ENCODE measurements at places on chromosomes 3 and 15. TPM values are rescaled to one million over a fixed set of nuclear protein-coding genes. Genes with fewer than 3 reads are reported as not detected.
A peak's percentile ranks its signal among the peaks of the same experiment; 100 is the strongest.

GRCh38 chr3:159781867-159782266, 206.8 kb upstream of the IL12A start:
- no peak for DNase-seq

Gene MFN1
- 62.6 TPM for total RNA-seq

- DNase-seq: no peak
Observed at GRCh38 chr3:59797533-59797932, 747.7 kb upstream of the CFAP20DC start.

DNA sequence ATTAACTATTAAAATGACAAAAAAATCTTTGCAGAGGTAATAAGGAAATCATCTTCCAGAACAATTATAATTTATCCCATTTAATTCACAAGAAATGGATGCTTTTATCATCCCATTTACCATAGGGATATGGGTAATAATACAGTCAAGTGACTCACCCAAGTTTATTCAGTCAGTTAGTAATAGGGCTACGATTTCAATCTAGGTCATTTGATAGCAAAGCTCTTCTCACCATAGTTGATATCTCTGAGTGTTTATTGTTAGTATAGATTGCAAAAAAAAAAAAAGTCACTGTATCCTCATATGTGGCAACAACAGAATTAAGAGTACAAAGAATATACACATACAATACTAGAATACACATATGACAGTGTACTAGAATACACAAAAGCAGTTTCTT, 797.1 kb downstream of the ROBO1 start:
- DNase-seq: no peak

Gene SPINK8
- not detected for total RNA-seq

DNA sequence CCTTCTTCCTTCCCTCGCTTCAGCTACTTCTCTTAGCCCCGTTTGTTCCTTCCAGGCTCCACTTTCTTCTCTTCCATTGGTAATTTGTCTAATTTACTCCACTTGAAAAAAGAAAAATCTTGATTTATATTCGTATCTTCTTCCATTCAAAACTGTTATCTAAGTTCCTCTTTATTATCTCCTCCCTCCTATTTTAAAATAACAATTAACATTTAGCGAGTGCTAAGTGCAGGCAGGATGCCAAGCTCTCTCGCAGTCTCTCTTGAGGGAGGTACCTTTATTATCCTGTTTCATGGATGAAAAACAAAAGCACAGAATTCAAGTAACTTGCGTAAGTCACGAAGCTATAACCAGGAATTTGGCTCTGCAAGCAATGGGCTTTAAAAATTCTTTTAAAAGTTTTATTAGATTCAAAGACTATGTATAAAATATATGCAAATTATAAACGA, 418.9 kb upstream of the NAALADL2 start:
- DNase-seq: no peak

DNA sequence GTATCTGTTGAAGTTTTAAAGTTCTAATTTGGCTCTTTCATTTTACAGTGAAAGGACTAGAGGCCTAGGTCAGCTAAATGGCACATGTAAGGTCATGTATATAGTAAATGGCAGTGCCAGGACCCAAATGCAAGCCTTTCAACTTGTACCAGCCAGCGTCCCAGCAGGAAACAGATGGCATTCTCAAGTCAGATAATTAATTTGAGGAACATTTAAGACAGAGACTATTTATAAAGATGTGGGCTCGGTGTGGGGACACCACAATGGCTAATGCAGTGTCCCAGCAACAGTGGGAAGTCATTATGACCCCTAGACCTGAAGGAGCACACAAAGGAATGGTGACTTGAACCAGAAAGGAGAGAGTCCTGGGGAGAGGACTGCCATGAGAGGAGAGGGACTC, 6.1 kb downstream of the MINDY4B start:
- DNase-seq: no peak

DNA sequence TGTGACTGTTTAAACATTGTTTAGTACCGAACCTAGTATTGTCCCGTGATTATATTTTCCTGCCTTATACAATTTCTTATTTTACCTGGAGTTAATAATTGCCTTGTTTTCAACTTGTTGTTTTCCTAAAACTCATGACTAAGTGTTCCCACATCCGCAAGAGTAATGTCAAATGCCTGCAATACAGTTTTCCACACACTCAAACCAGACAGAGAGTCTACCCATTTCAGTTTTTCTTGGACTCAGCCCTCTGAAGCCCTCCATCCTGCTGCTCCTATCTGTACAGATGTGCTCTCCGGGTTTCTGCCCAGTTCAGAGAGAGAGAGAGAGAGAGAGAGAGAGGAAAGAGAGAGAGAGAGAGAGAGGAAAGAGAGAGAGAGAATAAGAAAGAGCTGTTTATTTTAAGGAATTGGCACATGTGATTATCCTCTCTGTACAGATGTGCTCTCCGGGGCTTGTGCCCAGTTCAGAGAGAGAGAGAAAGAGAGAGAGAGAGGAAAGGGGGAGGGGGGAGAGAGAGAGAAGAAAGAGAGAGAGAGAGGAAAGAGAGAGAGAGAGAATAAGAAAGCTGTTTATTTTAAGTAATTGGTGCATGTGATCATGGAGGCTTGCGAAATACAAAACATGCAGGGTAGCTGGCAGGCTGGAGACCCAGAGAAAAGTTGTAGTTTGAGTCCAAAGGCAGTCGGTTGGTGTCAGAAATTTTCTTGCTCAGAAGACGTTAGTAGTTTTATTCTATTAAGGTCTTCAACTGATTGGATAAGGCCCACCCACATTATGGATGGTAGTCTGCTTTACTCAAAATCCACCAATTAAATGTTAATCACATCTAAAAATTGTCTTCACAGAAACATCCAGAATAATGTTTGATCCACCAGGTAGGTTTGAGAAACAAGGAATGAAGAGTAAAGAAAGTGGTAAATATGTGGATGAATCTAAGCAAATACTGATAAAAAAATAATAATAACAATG, 104.1 kb upstream of the GOLGA8J start:
- no peak for DNase-seq

Gene P2RY1
- total RNA-seq: 17.9 TPM

DNA sequence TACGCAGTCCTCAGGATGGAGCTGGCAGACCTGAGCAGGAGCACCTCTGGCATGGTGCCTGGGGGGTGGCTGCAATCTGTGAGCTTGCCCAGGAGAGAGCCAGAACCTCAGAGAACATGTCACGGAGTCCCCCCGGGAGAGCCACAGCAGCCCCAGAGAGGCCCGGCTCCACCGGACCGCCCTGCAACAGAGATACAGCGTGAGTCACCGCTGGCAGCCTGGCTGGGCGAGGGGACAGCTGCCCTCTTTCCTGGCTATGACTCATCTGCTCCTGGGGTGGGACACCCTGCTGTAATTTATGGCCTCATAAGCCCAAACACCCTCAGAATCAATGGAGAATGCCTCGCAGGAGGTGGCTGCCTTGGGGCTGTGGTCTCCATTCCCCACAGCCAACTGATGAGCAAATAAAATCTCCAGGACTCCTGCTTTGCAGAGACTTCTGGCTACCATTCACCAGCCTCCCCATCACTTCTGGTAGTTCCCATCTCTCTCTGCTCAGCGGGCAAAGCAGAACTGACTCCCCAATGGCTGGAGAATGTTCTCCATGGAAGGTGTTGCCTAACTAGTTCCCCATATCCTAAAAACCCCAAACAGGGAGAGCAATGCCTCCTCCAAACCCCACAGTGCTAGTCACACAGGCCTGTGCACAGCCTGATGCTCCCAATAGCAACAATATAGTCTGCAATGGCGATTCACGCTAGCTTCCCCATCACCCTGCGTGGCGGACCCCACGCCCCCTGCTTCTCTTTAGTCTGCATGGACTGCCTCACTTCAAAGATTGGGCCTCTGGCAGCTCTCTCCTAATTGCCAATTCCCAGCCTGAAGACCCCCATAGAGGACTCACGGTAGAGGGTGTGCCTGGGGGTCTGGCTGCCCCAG, 21.6 kb downstream of the ACSBG1 start:
- DNase-seq: no peak

GRCh38 chr15:86857701-86858100, 778.0 kb downstream of the AGBL1 start:
- DNase-seq: no peak

DNA sequence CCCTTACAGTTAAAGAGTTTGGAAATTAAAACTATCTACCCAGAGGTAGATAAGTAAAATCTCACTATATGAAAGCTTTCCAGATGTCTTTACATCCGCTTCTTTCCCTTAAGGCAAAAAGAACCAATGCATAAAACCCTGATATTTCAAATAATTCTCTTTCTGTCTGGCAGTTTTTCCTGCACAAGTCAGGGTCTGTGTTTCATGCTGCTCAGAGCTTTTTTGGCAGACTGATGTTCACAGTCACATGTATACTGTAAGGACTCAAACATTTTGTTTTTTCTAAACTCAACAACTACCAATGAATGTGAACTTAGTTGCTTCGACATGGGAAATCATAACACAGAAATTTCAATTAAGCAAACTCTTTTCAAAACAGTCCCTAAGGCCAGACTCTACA, 988.4 kb downstream of the EPHA3 start:
- no peak for DNase-seq

DNA sequence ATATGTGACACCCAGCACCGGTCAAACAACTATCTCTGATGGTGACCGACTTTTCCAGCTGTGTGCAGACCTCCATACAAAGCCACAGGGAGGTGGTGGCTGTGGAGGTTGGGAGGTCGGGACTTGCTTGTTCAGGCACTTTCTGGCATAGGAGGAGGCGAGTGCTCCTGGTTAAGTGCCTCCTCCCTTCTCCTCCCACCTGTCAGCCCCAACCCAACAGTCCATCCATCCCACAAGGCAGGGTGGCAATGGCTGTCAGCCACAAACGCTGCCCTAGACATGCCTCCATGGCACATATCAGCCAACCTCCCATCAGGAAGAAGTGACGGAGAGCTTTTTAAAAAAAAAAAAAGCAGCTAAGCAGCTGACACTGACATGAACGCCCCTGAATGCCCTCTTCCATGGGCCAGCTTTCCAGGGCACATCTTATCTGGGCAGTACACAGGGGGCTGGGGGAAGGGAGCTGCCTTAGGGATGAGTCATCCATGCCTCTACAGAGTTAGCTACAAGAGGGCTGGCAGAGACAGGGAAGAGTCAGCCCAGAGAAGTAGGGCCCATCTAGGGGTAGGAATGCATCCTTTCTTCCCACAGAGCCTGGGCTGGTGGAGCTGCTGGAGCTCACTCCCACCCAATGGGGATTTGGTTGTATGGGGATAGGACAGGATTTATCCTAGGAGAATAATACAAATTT, 41.2 kb downstream of the CCDC12 start:
- peak; percentile 93 for DNase-seq

DNA sequence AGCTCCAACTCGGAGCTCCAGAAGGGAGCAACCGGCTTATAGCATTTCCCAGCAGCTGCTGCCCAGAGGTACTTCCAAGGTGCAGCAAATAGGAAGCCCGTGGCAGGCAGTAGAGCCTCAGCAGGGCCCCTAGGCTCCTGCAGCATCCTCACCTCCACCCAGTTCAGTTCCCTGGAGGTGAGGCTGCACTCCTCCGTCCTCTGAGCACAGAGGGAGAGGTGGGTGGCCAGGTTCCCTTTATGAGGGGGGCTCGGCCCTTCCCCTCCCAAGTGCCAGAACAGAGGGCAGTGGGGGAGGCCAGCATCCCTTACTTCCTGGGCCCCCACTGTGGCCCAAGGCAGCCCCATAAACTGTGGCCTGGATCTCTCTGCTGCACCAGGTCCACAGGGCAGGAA, 150.2 kb downstream of the ATP10A start:
- no peak for DNase-seq

- DNase-seq: no peak
Observed at GRCh38 chr3:133138017-133138416, 99.8 kb downstream of the TMEM108 start.

DNA sequence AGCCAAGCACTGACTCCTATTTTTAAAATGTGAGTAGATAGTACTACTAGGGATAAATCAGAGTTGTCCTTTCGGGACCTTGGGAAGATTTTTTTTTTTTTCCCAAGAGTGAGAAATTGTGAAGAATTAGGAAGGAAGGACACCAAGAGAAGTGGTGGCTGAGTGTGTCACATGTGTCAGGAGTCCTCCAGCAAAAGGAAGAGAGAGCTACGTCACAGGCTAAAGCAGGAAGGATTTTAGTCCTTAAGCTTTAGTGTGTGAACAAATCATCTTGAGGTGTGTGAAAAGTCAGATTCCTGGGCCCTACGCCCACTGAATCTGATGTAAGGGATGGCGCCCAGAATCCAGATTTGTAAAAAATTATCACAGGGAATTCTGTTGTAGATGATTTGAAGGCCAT, 172.7 kb downstream of the SERPINI1 start:
- no peak for DNase-seq

Gene THBS1
- total RNA-seq: 497 TPM

- no peak for DNase-seq
Observed at GRCh38 chr15:29872716-29873115, 50.4 kb upstream of the TJP1 start.

DNA sequence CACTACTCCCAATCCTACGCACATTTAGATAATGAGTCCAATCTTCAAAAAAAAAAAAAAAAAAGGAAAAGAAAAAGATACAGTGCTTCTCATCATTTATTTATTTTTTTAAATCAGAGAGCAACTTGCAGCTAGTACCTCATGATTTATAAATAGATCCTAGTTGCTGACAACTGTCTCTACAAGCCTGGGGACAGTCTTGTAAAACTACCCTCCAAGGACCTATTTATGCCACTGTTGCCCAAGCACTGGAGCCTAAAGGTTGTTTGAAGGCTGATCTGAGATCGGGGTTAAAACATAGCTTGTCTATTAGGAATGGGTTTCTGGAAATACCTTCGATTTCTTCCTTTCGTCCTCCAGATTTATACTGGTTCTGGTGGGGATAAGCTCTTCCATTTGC, 14.7 kb downstream of the GABRR3 start:
- no peak for DNase-seq

Gene DPPA2
- not detected for total RNA-seq

Gene SLC26A6
- 66.0 TPM for total RNA-seq

Gene KLHL40
- not detected for total RNA-seq

DNA sequence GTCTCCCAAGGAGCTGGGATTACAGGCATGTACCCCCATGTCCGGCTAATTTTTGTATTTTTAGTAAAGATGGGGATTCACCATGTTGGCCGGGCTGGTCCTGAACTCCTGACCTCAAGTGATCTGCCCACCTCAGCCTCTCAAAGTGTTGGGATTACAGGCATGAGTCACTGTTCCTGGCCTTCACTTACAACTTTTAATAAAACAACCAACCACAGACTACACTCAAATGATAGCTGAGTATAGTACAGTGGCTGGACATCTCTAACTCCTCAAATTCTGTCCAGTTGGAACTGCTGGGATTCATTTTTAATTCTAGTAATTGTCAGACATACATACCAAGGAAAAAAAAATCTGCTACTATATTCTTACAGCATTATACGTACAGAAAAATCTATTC, 71.0 kb downstream of the PBRM1 start:
- no peak for DNase-seq

Gene RARRES1
- 21.0 TPM for total RNA-seq

Gene PLOD2
- total RNA-seq: 30.7 TPM

- DNase-seq: no peak
Observed at GRCh38 chr3:65371053-65371452, 667.7 kb downstream of the MAGI1 start.
